ENCODE measurements at places on chromosomes 4 and X. TPM values are rescaled to one million over a fixed set of nuclear protein-coding genes. Genes with fewer than 3 reads are reported as not detected.

The POU4F2 gene
- total RNA-seq: not detected

The SOWAHD gene
- 0.49 TPM for total RNA-seq

The IKBKG gene
- 15.2 TPM for total RNA-seq

The PCSK1N gene
- total RNA-seq: 0.49 TPM

The NXF2 gene
- total RNA-seq: not detected
